ENCODE measurements at places on chromosomes 1 and 21. TPM values are rescaled to one million over a fixed set of nuclear protein-coding genes. Genes with fewer than 3 reads are reported as not detected.

DNA sequence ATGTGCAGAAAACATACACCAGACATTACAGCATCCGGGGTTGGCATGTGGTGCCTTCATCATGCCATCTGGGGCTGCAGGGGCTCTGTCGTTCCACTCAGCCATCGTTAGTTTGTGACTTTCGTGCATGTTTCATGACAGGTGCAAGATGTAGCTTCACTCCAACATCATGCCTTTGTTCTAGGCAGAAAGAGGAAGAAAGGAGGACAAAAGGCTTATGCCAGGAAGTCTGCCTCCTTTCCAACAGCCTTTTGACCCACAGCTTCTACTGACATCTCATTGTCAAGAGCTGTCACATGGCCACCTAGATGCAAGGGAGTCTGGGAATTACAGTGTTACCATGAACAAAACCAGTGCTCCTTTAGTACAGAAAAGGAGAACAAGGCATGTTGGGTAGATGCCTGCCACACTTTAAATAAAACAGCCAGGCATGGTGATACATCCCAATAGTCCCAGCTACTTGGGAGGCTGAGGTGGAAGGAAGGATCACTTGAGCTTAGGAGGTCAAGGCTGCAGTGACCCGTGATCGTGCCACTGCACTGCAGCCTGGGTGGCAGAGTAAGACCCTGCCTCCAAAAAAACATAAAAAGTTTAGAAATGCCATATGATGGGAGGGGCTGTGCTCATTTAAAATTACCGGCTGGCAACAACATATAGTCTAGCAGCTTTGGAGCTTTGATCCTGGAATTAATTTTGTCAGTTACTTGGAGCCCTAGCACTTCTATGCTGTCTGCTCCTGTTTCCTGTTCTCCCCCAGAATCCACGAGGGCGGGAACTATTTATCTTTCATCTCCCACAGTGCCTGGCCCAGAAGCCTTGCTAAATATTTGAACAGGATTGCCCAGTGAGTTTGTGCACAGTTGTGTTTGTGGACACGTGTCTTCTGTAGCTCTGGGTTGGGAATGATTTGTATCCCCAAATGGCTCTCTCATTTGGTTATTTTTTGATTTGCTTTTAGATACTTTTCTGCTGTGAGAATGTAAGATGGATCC is 7.4 kb downstream of the DOP1B start:
- DNase-seq: no peak

GRCh38 chr1:37519613-37520012 is 5.0 kb upstream of the MEAF6 start:
- DNase-seq: no peak

- no peak for DNase-seq
These were observed 171.1 kb upstream of the KLHDC7A start for GRCh38 chr1:18309552-18310155.

DNA sequence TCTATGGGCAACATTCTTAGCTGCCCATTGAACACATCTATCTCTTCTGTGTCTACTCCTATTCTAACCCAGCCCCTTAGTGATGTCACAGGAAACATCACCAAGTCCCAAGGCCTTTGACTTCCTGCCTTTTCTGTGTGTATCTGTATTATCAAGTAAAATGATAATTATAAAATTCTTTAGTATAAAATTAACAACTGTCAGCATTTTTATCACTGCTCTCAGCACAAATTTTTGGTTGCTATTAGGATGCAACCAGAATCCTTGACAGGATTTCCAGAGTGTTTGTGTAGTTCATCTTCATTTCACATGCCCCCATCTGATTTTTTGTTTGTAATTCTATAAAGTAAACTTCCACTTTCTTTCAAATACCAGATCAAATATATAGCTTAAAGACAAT is 33.8 kb downstream of the OR10Z1 start:
- no peak for DNase-seq

GRCh38 chr1:90074970-90075391 is 80.1 kb downstream of the ZNF326 start:
- no peak for DNase-seq

- no peak for DNase-seq
These were observed 514.7 kb downstream of the PLPP3 start for GRCh38 chr1:56064705-56065104.

DNA sequence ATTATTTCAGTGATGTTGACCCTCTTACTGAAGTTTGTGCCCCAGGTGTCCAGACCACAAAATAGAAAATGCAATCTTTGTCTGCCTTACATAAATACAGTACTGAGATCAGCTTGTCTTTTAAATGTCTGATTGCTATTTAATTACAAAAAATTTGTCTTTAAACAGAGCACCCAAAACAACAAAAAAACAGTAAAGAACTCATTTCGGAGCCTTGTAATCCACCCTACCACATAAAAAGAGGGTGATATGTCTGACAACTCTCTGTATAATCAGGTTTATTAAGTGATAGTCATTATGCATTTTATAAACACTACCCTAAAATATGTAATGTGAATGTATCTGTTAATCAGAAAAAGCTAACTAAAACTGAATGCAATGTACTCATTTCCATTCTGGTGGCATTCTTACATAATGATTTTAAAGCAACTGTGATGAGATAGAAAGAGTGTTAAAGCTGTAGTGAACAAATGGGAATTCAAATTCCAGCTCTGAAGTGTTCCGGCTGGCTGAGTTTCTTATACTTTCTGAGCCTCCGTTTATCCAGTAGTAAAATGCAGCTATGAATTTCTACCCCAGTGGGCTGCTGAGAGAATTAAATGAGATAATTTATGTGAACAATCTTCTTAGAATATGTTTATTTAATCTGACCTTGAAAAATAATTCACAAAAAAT is 486.6 kb downstream of the USP25 start:
- DNase-seq: no peak

DNA sequence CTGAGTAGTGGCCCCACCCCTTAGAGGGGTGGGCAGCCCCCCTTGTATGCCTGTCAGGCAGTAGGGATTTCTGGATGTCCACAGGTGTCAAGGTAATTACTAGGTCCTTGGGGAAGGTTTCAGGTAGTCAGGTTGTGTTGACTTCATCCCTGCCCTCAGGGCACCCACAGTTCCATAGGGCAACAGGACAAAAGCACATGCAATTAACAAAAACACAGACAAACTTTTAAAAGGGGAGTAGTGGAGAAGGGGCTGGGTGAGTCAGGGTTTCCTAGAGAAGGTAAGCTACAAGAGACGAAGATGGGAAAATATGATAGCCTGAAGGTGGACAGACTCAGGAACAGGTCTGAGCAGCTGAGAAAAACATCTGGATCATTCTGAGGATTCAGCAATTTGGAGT is 14.1 kb downstream of the KRTCAP2 start:
- no peak for DNase-seq

GRCh38 chr1:83756984-83757717 is 241.8 kb downstream of the TTLL7 start:
- DNase-seq: no peak

GRCh38 chr1:150875197-150876118 is 941 bp downstream of the ARNT start:
- DNase-seq: no peak

GRCh38 chr1:168829876-168830275 is 100.9 kb upstream of the DPT start:
- DNase-seq: no peak

- no peak for DNase-seq
These were observed 149.2 kb downstream of the ACTL8 start for GRCh38 chr1:17904290-17904689.

- no peak for DNase-seq
These were observed 80.9 kb downstream of the IER5 start for GRCh38 chr1:181169281-181169865.

HLX gene
- total RNA-seq: 5.6 TPM

UTS2 gene
- not detected for total RNA-seq

KRTAP21-2 gene
- not detected for total RNA-seq

CAPN8 gene
- total RNA-seq: not detected
